ENCODE measurements at places on chromosomes 16 and 17.

GRCh38 chr16:3589001-3589400 lies 11.8 kb upstream of the NLRC3 start:
- DNase-seq, result no peak

- no peak for DNase-seq
Measured at GRCh38 chr17:2885733-2886132, 89.5 kb downstream of the RAP1GAP2 start.

- DNase-seq, result no peak
Measured at GRCh38 chr17:43377056-43377810, 21.6 kb upstream of the ARL4D start.

GRCh38 chr17:44541884-44542581 lies 15.3 kb upstream of the FZD2 start:
- DNase-seq, result peak; percentile 32

- DNase-seq, result no peak
Measured at GRCh38 chr16:53651357-53651756, 52.3 kb downstream of the RPGRIP1L start.

DNA sequence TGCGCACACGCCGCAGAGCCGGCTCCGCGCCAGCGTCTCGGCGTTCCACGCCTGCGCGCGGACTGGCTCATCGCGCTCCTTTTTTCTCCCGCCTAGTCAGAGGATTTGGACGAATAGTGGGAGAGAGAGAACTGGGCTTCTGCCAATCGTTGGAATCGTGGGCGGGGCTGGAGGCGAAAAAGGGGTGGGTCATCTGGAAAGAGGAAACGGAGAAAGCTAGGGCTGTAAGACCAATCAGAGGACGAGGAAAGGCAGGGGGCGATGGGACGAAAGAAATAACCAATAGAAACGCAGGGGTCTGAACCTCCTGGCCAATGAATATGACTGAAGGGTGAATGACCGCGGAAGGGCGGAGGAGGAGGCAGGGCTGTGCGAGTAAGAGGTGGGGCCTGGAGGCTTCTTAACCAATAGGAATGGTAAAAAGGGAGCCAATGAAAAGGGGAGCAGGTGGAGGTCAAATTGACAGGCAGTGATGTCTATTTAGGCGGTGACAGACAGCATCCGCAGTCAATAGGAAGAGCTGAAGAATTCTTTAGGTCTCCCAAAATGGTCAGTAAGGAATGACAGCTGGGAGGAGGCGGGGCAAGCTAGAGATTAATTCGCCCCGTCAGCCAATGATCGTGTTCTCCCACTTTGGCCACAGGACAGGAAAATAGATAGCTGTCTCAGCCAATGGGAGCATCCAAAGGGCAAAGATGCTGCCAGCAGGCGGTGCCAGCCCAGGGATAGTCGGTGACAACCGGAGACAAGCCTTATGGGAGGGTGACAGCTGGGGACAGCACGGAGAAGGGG lies at the start of gene TBC1D10B:
Gene TBC1D10B (minus strand): TSS at position 39 of the 792 bp plus-strand sequence. CDS start 311 bp downstream, outside the sequence.
- peak; percentile 100 for DNase-seq

- DNase-seq, result no peak
Measured at GRCh38 chr17:19275457-19276127, 38.4 kb downstream of the EPN2 start.

DNA sequence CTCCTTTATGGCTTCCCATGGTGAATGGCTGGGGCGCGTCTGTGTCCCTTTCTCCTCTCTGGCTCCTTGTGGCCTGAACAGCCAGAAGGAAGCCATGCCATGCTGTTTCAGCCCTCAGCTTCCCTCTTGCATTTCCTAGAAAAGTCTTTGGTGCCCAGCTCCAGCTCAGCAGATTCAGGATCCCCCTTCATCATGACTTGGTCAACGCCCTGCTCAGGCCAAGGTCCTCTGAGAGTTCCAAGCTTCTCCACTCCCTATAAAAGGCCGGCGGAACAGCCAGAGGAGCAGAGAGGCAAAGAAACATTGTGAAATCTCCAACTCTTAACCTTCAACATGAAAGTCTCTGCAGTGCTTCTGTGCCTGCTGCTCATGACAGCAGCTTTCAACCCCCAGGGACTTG lies at the start of gene CCL13:
Gene CCL13 (plus strand): TSS at position 287 of the 400 bp plus-strand sequence. CDS start 47 bp downstream, at position 334.
- no peak for DNase-seq

DNA sequence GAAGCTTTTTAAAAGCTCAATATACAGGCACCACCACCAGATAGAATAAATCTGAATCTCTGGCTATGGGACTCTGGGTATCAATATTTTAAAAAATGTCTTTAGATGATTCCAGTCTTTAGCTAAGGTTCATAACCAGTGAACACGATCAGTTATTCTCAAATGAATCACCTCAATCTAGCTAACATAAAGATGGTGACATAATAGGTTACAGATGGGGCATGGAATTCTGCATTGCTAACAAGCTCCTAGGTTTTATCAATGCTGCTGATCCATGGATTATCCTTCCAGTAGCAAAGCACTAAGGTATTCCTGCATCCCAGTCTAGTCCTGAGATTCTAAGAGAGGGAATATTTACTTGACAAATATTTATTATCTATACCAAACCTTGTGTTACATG lies 415.5 kb upstream of the CDH11 start:
- no peak for DNase-seq

- no peak for DNase-seq
Measured at GRCh38 chr17:15454346-15454745, 13.1 kb downstream of the CDRT4 start.

DNA sequence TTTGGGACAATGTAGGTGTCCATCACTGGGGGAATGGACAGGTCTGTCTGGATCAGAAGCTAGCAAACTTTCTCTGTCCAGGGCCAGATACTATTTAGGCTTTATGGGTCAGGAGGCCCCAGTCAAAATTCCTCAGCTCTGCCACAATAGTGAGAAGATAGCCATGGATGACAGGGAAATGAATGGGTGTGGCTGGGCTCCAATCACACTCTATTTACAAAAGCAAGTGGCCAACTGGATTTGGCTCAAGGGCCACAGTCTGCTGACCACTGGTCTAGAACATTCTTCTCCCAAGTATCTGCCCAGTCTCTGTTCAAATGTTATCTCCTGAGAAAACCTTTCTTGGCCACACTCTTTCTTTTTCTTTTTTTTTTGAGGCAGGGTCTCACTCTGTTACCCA lies 339.9 kb downstream of the SOX9 start:
- no peak for DNase-seq

DNA sequence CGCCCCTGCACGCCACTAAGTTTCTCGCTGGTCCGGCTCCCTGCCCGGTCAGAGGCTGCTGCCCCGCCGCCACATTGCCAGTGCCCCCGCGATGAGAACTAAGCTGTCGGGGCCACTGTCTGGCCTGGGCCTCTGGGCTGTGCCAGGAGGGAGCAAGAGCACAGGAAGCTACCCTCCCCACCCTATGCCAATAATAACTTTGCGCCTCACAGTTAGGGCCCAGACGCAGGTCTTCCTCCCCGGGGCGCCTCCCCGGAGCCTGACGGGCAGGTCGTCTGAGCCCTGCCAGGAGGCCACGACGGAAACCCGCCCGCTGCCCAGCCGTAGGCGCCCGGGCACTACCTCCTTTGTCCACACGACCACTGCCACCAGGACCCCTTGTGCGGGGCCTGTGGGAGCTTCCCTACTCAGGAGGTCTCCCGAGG lies 1.5 kb downstream of the ZFPM1 start:
- DNase-seq, result peak; percentile 14
